Non-pigmented ciliary epithelial cell (primary cell): ENCODE measurements at places on chromosomes 4 and X.
A peak's percentile ranks its signal among the peaks of the same experiment; 100 is the strongest.

- DNase-seq = no peak
Observed at GRCh38 chr4:187940299-187940698, 55.3 kb upstream of the ZFP42 start.

- no peak for DNase-seq
Observed at GRCh38 chr4:16079046-16079445, 4.8 kb downstream of the PROM1 start.

- DNase-seq = no peak
Observed at GRCh38 chr4:16270454-16271328, 44.4 kb upstream of the TAPT1 start.

GRCh38 chrX:101462892-101463291, 22.4 kb upstream of the ARMCX4 start:
- no peak for DNase-seq

- DNase-seq = no peak
Observed at GRCh38 chr4:64960516-64960915, 551.3 kb upstream of the TECRL start.

- DNase-seq = no peak
Observed at GRCh38 chr4:27364509-27364908, 503.9 kb downstream of the STIM2 start.

GRCh38 chrX:154025230-154025629, 5.5 kb upstream of the IRAK1 start:
- DNase-seq = no peak

GRCh38 chr4:187576751-187577150, 418.8 kb upstream of the ZFP42 start:
- DNase-seq = no peak

DNA sequence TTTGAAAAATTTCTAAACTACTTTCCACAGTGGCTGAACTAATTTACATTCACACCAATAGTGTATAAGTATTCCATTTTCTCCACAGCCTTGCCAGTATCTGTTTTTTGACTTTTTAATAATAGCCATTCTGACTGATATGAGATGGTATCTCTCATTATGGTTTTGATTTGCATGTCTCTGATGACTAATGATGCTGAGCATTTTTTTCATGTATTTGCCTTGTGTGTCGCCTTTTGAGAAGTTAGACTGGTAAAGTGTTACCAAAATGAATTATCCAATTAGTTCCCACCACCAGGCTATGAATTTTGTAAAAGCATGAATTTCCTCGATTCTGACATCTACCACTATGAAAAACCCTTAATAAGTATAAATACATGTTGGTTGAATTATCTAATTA, 242.2 kb upstream of the GK2 start:
- DNase-seq = no peak

DNA sequence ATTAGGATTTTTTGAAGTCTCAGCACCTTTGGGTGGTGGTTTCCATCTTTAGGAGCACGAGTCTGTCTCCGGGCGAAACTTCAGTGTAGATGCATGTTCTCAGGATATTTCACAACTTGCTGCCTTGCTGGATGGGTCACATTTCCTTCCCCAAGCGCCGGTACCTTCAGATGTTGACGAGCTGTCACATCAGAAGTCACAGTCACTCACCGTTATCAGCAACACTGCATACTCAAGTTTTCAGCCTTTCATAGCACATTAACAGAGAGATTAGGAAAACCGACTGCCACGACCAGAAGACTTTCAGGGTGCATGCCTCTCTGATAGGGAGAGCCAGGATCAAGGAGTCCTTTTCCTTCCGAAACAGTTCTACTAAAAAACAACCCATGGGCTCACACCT, 77.8 kb downstream of the SHROOM2 start:
- no peak for DNase-seq

GRCh38 chr4:69051576-69051943, 44.7 kb upstream of the UGT2B7 start:
- no peak for DNase-seq

DNA sequence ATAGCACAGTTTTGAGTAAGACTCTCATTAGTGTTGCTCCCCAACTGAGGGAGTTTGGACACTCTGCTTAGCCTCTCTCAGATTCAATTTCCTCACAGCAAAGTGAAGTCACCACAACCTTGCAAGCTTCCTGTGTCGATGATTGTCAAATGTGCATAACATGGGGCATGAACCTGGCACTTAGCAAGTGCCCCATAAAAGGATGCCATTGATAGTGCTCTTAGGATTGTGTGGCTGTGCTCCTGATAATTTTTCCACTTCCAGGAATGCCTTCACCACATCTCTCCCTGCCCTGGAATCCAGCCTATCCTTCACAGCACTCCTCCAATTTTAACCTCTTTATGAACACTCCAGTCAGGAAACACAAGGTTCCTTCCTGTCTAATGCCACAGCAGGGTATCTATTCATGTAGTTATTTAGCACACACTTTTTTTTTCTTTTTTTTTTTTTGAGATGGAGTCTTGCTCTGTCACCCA, 309.4 kb downstream of the PPP3CA start:
- no peak for DNase-seq

DNA sequence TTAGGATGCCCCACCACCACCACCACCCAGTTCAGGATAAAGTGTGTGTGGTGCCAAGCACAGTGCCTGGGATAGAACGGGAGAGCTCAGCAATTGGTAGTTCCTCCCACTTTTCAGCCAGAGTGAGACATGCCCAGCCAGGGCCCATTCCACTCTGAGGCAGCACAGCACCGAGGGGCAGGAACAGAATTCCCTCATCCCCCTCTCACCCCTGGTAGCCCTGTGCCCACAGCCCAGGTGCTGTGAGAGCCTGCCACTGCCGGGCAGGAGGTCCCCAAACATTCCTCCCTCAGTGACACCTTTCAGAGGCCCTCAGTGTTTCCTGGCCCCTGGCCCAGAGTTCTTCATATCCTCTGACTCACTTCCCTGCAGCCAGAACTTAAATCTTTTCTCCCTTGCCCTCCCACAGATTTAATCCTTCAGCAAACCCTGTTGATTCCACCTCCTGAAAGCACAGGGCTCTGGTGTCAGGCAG, 8.1 kb downstream of the RIPPLY1 start:
- DNase-seq = no peak

- no peak for DNase-seq
Observed at GRCh38 chrX:52118262-52118661, 49.3 kb upstream of the MAGED4B start.

DNA sequence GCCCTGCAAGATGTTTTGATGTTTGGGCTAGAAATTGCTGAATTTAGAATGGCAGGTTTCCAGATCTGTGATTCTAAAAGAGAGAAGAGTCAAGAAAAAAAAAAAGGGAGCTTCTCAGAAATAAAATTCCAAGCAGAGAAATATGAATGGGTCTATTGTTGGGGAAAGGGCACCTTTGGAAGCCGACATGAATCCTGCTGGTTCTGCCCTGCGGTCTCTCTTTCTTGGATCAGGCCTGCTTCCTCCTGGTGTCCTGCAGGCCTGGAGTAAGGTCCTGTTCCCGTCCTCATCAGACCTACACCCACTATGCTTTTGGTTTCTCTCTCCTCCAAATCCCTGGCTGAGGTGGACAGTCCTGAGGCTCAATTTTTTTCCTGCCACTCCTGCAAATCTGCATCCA, 109.8 kb upstream of the TRIM2 start:
- no peak for DNase-seq

DNA sequence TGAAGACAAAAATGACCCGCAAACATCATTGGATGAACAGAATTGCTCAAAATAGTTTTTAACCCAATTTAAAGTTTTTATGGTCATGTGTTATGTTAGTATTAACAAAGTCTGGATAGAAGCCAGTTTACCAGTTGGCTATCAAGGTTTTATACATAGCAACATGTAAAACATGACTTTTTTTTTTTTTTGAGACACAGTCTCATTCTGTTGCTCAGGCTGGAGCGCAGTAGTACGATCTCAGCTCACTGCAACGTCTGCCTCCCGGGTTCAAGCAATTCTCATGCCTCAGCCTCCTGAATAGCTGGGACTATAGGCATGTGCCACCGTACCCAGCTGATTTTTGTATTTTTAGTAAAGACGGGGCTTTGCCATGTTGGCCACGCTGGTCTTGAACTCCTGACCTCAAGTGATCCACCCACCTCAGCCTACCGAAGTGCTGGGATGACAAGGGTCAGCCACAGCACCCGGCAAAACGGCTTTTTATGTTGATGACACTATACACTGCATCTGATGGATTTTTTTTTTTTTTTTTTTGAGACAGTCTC, 3.4 kb downstream of the SAT1 start:
- no peak for DNase-seq

GRCh38 chr4:83370640-83370906, 35.9 kb upstream of the HPSE start:
- DNase-seq = no peak

GRCh38 chr4:168541266-168541953, 44.6 kb downstream of the PALLD start:
- no peak for DNase-seq

DNA sequence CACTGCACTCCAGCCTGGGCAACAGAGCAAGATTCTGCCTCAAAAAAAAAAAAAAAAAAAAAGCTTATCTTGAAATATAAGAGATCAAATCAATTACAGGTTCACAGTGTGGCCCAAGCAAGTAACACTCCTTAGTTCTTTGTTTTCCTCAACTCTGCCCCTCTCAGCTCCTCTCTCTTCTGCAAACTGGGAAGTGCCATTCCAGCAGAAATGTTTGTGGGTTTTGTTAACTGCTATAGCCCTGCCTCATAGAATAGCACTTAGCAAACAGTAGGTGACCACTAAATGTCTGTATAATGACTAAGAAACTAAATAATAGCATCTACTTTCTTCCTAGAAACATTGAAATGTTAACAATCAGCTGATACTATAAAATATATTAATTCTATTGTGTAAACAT, 160.0 kb upstream of the NAP1L5 start:
- no peak for DNase-seq

- no peak for DNase-seq
Observed at GRCh38 chr4:13706716-13707115, 79.2 kb upstream of the BOD1L1 start.

DNA sequence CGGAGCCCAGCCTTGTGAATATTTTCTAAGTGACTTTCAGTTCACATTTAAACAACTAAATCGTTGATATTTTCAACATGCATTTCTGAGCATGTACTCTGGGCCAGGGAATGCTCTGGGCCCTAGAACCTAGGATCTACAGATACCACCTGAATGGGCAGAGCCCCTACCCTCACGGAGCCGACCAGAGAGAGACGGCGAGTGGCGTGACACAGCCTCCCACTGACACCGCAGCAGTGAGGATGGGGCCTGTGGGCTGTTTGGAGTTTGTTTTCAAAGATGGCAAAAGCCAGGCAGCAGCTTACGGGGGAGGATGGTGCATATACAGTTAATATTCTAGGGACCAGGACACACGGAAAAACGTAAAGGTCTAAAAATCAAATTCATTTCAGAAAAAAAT, 17.7 kb downstream of the NELFA start:
- DNase-seq = no peak

DNA sequence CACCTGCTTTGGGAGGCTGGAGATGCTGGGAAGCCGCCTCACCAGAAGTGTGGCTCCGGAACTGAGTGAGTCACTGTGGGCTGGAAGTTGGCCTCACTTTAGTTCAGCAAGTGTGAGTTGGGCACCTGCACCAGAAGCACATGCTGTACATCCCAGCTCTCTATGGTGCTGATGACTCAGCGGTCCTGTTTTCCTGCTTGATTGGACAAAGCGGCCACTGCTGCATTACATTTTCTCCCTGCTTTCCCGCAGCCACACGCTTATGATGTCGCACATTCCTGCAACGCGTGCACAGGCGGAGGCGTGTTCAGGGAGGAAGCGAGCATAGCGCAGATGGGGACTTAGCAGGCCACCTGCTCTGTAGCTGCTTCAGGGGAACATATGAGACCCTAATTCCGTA, 26.7 kb upstream of the CLDN34 start:
- peak; percentile 59 for DNase-seq

GRCh38 chr4:88938138-88938537, 118.8 kb downstream of the FAM13A start:
- peak; percentile 87 for DNase-seq

DNA sequence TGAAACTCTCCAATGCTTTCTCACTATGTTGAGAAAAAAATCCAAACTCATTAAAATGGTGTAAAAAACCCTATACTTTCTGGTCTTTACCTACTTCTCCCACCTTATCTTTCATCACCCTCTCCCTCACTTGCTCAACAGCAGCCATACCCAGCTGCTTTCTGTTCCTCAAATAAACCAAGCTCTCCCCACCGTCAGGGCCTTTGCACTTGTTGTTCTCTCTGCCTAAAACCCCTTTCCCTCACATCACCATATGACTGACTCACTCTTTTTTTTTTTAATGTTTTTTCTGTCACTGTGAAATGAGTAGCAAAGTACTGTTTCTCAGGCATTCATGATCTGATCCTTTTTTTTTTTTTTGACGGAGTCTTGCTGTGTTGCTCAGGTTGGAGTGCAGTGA, 122.3 kb upstream of the TMEM164 start:
- DNase-seq = no peak

- DNase-seq = no peak
Observed at GRCh38 chr4:109962401-109962800, 49.7 kb downstream of the EGF start.

- no peak for DNase-seq
Observed at GRCh38 chr4:5798462-5798861, 87.5 kb downstream of the EVC start.

- DNase-seq = no peak
Observed at GRCh38 chr4:35500812-35501211, 743.5 kb downstream of the ARAP2 start.

- DNase-seq = peak; percentile 19
Observed at GRCh38 chr4:110224812-110225211, 26.4 kb upstream of the ELOVL6 start.

- no peak for DNase-seq
Observed at GRCh38 chr4:109640644-109641043, 62.6 kb downstream of the CASP6 start.

DNA sequence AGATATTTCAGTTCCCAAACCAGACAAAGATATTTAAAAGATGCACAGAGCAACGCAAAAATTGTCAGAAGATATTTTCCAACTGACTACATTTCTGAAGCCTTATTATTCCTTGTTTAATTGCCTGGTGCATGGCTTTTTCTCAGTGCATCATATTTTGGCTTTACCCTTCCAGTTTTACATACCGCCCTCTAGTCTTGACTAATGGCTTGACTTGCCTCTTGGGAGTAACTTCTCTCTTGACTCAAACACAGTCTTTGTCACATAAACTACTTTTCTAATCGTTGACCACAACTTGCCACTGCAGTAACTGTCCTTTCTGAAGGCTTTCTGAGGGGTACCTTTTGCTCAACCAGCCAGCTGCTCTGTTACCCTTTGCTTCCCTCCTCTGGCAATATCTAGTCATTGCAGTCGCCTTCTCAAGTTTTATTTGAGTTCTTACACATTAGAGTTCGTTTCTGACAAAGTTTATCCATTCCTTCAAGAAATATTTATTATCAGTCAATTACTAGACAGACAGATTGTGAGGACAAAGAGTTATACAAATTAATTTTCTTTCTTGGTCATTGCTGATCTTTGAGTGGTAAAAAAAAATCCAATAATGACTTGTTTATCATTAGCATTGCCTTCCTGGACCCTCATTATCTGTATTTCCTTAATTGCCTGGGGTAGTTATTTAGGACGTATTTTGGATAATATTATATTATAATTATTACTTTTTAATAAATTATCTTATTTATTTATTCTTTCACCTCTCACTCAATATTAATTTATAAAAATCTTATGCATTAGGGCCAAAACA, 506.9 kb upstream of the PCDH10 start:
- peak; percentile 20 for DNase-seq

GRCh38 chr4:139299536-139299935, 1.8 kb upstream of the NAA15 start:
- no peak for DNase-seq

- no peak for DNase-seq
Observed at GRCh38 chr4:11194431-11194830, 234.3 kb downstream of the HS3ST1 start.
